Tongue (tissue), 3 donors: ENCODE measurements at places on chromosomes 7 and 10.

- no peak for DNase-seq
Observed at GRCh38 chr7:78828317-78828716, 625.1 kb downstream of the MAGI2 start.

DNA sequence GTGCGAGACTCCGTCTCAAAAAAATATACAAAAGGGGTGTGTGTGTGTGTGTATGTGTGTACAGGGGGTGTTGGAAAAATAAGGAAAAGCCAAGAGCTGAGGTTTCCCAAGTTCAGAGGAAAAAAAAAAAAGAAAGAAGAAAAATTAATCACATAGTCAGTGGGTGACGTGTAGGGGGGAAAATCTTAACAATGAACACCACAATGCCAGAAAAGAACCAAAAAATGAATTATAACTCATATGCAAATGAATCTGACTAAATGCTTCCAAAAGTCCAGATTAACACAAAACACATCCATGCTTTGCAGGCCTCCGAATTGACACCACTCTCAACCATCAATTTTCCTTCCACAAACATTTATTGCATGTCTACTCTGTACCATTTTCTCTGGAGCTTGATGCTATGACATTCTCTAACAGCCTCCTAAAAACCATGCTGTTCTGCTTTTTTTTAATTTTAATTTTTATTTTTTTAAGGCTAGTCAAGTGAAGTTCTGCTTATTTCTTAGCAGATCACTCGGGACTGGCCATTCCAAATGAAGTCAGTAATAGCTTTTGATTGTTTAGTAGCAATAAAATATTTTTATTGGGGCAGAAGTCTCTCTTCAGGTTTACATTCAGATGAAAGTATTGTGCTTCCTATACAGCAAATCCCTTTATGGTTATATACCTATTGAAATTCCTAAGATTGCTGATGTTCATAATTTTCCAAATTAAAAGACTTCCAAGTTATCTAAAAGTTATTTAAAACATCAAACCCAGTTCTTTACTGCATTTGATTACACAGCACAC lies 133.8 kb downstream of the CNOT4 start:
- DNase-seq: no peak

GRCh38 chr10:100908378-100908777 lies 4.4 kb upstream of the SLF2 start:
- DNase-seq: no peak

GRCh38 chr7:152587366-152587765 lies 88.6 kb downstream of the XRCC2 start:
- DNase-seq: no peak

DNA sequence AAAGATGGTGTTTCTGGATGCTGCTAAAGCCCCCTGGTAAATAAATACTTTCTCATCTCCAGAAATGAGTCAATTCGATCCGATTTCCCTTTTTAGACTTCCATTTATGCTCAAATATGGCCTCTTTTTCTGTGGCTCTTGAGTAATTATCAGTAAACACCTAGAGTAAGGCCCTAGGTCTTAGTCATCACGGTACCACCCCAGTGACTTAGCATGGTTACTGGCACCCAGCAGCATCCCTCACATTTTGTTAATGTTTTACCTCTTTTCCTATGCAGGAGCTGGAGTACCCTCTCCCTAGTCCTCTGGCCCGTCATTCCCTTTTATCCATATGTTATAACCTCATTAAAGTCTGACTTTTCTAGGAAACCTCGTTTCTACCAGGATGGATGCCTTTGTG lies 19.5 kb downstream of the CHN2 start:
- no peak for DNase-seq

DNA sequence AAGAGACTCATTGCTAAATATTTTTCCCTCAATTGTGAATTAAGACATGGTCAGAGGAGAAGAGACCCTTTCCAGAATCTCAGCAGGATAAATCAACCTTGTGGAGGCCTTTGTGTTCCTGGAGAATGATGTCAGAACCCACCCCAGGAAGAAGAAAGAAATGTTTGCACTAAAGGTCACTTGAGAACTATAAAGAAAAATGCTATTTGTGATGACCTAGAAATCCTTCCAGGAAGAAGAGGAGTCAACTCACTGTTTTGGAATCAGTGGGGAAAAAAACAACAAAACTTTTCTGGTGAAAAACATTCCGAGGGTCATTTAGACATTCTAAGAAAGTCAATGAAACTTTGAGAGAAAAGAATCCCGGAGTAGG lies 129.1 kb upstream of the ANKRD1 start:
- no peak for DNase-seq

DNA sequence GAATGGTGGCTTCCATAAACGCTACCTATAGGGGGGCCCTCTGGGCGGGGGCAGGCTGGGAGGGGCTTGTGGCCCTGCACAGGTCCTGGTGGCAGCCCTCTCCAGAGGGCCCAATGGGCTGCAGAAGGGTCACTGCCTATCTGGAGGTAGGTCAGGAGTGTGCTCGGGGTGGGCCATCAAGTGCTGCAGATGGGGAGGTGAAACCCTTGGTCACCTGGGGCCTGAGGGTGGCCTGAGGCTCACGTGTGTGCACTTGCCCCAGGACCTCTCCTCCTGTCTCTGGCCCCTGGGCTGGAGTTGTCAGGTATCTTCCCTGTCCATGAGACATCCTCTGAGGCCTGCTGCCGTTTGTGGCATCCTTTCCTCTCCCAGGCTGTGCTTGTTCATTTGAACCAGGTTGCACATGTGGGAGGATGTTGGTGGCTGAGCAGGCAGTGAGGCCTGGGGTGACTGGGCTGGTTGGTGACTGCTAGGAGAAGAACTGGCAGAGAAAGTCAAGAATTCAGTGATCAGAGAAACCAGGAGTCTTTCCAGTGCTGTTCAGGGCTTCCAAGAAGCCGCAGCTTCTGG lies 21.1 kb upstream of the SH2D4B start:
- no peak for DNase-seq

DNA sequence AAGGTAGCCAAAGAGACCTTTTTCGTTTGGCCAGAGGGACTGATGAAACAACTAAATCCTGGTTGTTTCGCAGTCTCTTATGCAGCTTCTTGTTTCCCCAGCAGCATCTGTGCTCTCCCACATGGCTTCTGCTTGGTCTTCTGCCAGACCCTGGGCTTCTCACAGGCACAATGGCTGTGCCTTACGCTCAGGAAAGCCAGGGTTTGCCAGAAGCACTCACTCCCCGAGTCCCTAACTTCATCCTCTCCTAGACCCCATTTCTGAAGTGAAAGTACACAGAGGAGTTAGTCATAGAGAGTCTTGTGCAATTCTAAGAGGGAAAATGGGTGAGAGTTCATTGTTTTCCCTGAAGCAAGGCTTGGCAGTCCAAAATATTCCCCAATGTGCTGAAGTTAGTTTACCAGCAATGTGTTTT lies 121.7 kb downstream of the EVX1 start:
- DNase-seq: peak; percentile 38

GRCh38 chr10:115762029-115762428 lies 511.0 kb downstream of the GFRA1 start:
- no peak for DNase-seq

DNA sequence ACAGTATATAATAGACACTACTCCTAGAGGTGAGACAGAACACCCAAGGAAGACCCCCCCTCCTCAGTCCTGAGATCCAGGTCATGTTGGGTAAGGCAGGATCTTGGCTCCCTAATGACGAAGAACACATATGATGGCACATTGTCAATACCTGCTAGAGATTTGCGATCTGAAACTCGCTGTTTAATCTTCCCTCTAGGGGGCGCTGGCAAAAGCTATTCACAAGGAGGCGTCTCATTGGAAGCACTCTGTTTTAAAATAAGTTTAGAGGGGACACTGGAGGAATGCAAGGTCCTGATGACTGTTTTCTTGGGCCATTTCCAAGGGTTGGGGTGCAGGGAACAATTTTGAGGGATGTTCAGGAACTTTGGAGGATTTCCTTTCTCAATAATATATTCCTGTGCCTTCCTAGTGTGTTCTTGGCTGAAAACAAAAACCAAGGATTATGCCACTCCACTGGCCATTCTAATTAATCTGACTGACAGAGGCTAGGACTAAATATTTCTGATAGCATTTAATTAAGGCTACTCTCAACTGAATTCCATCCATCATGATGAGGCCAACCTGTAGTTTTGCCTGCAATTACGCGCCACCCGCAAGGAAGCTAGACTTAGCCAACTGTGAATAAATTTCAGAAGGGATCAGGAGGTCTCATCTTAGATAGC lies 1013.8 kb upstream of the MBL2 start:
- no peak for DNase-seq

GRCh38 chr7:81648716-81649115 lies 121.1 kb downstream of the HGF start:
- DNase-seq: peak; percentile 24

DNA sequence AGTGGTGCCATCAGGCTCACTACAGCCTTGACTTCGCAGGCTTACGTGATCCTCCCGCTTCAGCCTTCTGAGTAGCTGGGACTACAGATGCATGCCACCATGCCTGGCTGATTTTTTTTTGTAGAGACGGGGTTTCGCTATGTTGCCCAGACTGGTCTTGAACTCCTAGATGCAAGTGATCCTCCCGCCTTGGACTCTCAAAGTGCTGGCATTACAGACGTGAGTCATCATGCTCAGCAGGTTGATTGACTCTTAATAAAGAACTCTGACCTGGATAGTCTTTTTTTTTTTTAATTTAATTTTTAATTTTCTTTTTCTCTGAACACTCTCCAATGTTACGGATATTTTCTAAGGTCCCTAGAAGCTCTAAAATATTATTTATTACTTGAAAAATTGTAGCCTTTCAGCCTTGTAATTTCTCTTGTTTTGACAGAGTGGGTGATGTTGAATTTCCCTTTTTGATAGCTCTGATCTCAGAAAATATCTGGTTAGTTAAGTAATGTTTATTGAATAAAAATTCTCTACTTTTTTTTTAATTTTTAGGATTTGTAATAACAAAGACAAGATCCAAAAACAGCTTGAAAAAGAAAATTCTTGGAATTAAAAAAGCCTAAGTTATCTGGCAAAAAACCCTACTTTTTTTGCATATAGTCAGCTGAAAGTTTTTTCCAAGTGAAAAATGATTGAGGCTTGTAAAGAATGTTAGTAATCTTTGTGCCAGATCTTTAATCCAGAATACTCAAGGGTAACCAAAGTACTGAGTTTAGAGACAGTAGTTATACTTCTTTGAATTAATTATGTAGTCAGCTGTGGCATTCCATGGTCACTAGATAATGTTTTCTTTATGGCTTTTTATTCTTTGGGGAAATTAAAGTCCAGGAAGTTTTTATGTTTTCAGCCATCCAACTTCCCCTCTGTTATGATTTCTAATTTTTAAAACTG lies 26.7 kb downstream of the TBC1D12 start:
- DNase-seq: peak; percentile 29

- DNase-seq: no peak
Observed at GRCh38 chr7:29204491-29205272, 10.1 kb downstream of the CHN2 start.

DNA sequence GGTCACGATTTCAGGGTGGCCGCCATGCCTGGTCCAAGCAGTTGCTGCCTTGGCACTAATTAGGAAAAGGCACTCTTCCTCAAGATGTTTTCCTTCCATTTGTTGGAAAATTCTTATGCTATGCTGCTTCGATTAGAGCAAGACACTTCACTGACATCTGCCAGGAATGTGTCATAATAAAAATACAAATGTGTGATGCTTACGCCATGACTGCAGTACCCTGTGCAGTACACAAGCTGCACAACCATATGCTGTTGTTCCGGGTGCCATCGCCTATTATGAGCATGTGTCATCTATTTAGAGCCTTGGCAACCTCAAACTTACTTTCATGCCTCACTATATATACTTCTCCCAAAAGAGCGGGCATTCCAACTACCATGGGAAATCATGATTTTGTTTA lies 14.9 kb upstream of the MPP7 start:
- DNase-seq: no peak

DNA sequence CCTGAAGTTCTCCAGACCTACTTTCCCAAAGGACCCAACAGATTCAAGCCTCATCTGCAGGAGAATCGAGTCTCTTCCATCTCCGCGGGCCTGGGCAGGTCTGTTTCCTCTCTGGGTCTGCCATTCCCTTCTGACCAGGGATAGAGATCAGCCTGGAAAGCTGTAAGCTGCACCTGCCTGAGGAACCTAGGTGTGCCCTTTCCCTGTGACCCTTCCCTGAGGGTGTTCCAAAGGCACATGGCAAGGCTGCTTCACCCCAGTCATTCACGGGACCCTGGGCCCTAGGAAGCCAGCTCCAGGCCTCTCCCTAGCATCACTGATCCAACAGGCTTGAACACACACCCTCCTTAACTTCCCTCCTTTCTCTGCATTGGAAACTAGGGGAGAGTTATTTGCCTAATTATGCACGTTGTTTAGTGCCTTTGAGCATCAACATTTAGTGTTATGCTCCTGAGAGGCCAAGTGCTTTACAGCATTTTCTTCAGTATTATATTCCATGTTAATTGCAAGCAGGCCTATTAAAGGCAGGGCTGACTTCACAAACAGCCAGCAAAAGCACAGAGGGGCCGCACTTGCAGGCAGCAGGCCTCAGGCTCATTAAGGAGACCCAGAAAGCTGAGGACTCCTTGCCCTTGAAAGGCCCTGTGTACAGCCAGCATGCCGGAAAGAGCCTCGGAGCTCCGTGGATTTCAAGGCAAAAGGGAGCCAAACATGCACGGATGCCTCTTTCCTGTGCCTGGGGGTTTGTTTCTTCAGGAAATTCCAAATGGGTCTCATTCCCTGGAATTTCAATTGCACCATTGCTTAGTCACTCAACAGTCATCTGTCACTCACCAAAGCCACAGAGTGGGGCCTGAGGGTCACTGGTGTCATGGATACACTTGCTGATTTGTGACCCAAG lies 91.0 kb upstream of the FAM20C start:
- no peak for DNase-seq

DNA sequence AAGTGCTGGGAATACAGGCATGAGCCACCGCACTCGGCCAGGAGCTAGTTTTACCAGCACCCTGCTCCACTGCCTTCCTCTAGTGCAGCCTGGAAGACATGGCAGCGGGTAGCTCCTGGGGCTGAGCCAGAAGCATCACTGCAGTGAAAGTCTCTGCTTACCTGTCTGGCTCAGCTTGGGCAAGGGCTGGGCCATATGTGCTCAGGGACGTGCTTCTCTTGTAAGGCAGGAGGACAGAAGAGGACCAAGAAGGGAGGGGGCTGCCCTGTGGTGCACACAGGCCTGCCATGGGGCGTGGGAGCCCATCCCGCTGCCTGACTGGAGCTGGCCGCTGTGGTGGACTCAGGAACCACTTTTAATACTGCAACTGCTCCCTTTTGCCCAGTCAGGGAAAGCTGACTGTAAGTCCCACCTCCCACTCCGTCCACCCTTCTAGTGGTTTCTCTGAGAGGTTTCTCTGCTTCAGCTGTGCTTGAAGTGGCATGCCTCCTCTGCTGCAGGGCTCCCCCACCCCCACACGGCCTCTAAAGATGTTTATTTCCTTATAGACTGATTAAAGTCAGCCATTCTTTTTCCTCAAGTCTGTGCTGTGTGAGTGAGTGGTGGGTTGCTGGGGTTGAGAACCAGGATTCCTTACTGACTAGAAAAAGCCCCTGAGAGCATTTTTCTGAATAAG lies 25.3 kb upstream of the C10orf95 start:
- DNase-seq: no peak

DNA sequence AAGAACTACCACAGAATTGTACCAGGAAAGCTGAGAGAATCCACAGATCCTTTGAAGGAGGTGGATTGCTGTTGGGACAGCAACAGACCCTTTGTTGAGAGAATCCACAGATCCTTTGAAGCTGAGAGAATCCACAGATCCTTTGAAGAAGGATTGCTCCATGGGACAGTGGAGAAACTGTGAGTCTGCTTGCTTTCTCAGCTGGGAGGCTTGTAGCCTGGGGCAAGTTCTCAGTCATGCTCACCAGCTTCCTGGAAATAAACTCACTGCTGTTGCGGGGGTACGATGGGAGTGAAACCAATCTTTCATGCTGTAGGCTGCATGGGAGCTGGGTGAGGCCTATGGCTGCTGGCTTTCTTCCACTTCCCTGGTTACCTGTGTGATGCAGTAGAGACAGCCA lies 106.3 kb downstream of the C7orf25 start:
- no peak for DNase-seq

- DNase-seq: no peak
Observed at GRCh38 chr10:83199374-83199773, 939.9 kb upstream of the GHITM start.
